ENCODE measurements at places on chromosomes 6 and 20.

- no peak for DNase-seq
Observed at GRCh38 chr6:6711832-6712448, 123.4 kb downstream of the LY86 start.

GRCh38 chr6:13908955-13909381 lies 15.8 kb upstream of the RNF182 start:
- DNase-seq = peak; percentile 75

GRCh38 chr20:59783641-59784010 lies 149.8 kb downstream of the SYCP2 start:
- DNase-seq = peak; percentile 33

DNA sequence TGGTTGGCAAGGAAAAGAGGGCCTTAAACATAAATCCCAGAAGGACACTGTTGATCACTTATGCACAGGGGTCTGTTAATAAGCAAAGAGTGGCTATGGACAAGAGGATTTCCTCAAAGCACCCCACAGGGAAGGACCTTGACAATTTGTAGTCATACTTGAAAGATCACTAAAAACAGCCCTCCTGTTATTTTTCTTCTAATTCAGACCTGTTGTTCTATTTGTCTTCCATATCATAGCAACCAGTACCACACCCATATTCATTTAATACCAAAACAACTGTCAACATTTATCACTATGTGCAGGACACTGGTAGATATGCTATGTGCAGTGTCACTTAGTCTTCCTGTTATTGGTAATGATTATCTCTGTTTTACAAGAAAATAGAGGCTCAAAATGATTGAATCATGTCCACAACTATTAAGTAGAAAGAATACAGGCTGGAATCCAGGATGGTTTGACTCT lies 3.2 kb upstream of the DYNLRB1 start:
- no peak for DNase-seq

GRCh38 chr6:98463038-98464000 lies 371.1 kb upstream of the POU3F2 start:
- DNase-seq = no peak

DNA sequence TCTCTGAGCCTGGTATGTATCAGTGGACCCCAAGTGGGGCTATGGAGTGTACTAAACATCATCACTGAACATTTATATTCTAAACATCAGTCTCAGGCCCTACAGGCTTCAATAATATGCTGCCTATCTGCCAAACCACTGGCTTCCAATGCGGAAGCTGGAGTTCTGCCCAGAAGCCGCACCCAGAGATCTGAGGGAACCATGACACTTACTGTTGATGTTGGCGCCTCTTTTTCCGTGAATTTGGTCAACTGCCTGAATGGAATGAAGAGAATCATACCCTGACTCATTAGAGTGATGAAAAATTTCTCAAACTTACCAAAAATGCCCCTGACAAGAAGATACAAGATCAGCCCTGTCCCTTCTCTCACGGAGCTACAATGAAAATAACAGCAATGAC lies 66.2 kb downstream of the SLC22A23 start:
- no peak for DNase-seq

DNA sequence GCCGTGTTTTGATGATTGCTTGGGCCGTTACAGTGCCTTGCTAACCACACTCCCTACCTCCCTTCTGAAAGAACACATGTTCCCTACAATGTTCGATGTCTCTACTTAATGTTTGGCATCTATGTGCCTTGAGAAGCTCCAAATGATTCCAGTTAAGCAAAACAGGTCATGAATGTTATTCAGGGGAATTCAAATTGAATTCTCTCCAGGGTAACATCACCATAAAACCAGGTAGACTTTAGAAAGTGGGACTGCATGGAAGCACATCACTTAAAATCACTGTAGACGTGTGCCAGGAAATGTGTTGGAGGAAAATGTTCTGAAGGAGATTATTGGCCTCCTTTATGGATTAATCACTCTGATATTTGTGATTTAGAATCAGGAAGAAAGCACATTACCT lies 128.1 kb downstream of the ADAT2 start:
- no peak for DNase-seq

DNA sequence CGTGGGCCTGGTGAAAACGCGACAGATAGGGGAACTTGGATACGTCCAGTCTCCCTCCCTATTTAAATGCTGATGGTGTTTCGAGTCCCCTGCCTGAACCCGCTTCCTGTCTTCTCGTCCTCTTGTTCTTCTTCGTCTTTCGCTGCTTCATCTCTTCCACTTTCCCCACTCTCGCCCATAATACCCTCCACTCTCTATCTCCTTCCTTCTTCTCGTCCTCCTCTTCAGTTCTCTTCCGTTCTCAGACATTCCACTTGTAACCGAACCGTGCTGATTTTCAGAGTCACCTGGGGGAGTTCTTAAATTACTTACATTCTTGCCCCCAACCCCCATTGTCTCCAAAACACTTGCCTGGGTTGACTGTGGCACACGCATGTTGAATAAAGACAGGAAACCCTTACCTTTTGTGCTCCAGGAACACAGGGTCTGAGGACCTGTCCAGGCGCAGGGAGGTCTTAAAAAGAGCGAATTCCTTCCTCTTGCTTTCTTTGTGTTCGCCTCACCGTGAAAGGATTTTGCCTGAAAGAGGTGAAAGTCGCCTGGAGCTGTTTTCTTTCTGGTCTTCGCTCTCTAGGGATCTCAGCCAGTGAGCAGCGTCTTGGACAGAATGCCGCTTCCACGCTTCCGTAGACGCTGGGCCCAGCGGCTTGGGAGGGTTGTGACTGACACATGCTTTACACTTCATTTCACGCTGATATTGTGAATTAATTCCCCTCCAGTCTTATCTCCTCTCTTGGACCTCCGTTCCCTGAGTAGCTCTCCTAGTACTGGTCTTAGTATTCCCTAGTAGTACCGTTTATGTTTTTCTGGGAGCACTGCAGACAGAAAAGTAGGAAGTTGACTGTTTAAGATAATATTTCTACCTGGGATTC lies 184.0 kb downstream of the GPX5 start:
- DNase-seq = peak; percentile 80

GRCh38 chr6:98203170-98203806 lies 631.1 kb upstream of the POU3F2 start:
- no peak for DNase-seq

- DNase-seq = no peak
Observed at GRCh38 chr20:24148372-24148771, 159.8 kb upstream of the GGTLC1 start.

- no peak for DNase-seq
Observed at GRCh38 chr6:120129228-120129627, 779.7 kb upstream of the MAN1A1 start.

GRCh38 chr6:132153221-132153898 lies 202.2 kb upstream of the CCN2 start:
- no peak for DNase-seq

DNA sequence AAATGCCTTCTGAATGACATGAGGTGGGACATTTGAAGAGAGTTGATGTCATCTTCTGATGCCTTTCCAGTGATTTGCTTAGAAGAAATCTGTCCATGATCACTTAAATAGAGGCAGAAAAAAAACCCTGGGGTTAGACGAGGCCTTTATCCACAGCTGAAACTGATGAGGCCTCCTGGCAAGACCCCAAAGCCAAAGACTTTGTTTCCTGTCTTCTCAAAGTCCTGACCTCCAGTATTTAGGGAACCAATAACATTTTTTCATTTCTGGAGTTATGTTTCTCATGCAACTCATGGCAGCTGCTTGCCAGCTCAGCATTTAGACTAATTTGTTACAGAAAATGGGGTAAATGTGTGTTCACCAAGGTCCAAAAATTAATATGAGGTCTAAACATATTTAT lies 248.0 kb upstream of the PRDM1 start:
- no peak for DNase-seq

GRCh38 chr20:21049305-21049828 lies 56.8 kb downstream of the LINC00237 start:
- no peak for DNase-seq

DNA sequence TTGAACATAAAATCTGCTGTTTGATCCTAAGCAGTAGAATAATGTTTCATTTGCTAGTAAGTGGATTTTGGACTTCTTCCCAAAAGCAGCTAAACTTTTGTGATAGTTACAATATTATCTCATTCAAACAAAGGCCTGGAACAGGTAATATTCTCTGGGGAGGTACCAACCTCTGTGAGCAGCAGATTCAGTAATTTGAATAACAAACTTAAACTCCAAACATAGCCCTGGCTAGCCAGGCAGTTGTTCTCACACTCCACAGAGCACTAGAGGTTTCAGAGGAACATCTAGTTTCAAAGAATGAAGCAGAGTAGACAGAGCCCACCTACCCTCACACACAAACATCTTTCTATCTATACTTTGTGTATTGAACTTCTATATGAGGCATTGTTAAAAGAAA lies 40.9 kb downstream of the LGSN start:
- DNase-seq = no peak

GRCh38 chr6:40393641-40394040 lies 193.5 kb downstream of the LRFN2 start:
- DNase-seq = peak; percentile 42

Data from endodermal cell (in vitro differentiated cells).